ENCODE measurements at places on chromosomes 6 and 20.
A peak's percentile ranks its signal among the peaks of the same experiment; 100 is the strongest.

GRCh38 chr6:72855471-72855870 is 233.6 kb downstream of the KCNQ5 start:
- no peak for DNase-seq

DNA sequence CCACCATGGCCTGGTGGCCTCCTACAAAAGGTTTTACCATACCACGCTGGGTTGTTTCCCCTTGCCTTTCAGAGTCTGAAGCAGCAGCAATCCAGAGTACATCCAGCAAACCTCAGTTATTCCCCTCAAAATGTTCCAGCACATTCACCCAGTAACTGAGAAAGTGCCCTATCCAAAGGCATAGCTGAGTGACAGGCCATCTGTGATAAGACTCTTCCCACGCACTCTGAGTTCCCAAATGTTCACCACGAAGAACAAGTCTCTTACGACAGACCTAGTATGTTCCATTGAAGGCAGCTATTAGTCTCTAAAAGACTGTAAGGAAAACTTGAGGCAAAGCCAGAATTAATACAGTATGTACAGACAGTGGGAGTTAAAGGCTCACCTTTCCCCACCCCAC is 31.6 kb upstream of the C20orf144 start:
- DNase-seq: no peak

- peak; percentile 81 for DNase-seq
Observed at GRCh38 chr20:19205981-19206396, 6.5 kb upstream of the SLC24A3 start.

DNA sequence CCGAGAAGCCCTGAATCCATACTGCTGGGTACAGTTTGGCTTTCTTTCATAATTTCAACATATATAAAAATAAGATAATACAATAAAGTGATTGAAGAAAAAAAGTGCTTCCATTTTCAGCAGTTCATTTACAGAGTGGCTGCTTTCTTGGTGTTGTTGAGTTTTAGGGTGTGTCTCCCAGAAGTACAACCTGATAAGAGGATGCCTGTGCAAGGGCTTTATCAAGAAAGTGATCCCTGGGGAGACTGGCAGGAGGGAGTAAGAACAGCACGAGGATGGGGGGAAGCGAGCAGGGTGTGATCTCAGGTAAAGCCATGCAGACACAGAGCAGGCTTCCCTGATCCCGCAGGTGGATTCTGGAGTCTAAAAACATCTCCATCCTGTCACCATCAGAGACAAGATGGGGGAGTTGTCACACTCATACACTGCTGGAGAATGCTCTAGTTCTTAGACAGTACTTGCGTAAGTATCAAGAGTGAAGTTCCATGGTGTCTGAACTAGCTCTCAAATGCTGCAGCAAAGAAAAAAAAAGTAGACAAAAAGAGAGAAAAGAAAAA is 395.9 kb downstream of the CDH26 start:
- no peak for DNase-seq

GRCh38 chr6:7691675-7692452 is 34.0 kb upstream of the BMP6 start:
- DNase-seq: no peak

DNA sequence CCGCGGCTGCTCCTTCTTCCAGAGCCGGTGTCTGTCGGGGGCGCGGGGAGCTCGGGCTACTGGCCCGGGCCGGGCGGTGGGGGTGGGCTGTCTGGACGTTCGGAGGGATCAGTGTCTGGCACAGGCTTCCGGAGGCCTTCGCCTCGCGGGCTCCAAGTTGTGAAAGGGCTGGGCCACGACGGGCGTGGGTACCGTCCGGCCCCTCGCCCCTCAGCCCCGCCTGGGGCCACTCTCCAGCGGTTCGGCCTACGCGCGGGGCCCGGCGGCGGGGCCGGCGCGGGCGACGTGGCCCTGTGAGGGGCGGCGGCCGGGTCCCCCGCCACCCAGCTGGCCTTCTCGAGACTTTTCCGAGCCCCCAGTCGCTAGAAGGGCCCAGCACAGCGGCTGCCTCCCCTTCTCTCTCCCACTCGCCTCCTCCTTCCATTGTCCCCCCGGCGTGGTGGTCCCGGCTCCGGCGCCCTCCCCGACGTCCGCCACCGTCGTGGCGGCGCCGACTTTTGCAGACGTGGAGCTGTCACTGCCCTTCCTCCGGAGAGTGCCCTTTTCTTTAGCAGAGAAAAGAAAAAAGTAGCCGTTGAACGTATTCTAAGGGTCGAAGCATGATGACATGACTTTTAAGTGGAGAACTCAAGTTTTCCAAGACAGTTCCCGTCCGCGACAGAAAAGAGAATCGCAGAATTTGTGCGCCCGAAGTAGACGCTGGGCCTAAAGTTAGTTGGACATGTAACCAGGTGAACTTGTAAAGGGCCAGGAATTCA is 571 bp downstream of the ITCH start:
- peak; percentile 16 for DNase-seq

Data from HAP-1 (cell line).